ENCODE measurements at places on chromosomes 4 and X. TPM values are rescaled to one million over a fixed set of nuclear protein-coding genes. Genes with fewer than 3 reads are reported as not detected.

DNA sequence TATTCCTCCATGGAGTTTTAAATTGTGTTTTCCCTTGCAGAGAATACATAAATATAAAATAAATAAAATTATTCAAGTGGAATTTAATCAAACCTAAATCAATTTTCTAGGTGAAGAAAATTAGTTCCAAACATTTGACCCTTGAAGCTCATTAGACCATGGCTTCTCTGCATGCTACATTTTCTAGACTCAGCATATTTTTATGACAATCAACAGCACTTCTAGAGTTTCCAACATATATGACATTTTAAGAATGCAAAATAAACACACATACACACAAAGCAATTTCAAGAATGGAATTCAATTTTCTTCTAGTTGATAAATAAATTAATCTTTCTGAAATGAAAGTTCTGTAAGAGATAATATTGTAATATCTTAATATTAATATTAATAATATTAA is 1083.9 kb upstream of the INTU start:
- H3K4me3 ChIP-seq = no peak overlapping the region
- no peaks in the 10 kb centered on the region for H3K27me3 ChIP-seq
- H3K4me1 ChIP-seq = no peaks in the 10 kb centered on the region

DNA sequence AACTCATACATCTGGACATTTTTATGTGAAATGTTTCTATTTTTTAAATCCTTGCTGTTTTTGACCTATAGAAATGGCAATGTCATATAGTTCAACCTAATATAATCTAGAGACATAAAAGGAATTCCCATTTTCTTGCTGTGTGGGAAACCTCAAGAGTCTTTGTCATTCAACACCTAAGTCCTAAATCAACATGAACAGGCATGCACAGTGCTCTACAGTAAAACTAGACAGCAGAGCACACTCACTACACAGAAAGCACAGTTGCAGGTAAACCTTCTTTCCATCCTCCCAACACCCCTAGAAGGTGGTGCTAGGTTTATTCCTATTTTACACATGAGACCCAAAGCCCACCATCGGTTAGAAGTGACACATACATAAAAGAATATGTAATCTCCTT is 79.1 kb upstream of the C1QTNF7 start:
- H3K4me1 ChIP-seq = no peaks in the 10 kb centered on the region
- no peaks in the 10 kb centered on the region for H3K27me3 ChIP-seq
- no peak for DNase-seq

DNA sequence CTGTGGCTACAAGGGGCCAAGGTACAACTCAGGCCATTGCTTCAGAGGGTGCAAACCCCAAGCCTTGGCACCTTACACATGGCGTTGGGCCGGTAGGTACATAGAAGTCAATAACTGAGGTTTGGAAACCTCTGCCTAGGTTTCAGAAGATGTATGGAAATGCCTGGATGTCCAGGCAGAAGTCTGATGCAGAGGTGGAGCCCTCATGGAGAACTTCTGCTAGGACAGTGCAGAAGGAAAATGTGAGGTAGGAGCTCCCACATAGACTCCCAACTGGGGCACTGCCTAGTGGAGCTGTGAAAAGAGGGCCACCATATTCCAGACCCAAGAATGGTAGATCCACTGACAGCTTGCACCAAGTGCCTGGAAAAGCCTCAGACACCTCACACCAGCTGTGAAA is 92.1 kb upstream of the SFRP2 start:
- no peaks in the 10 kb centered on the region for H3K36me3 ChIP-seq
- no peak overlapping the region for H3K27ac ChIP-seq
- no peaks in the 10 kb centered on the region for H3K4me1 ChIP-seq
- H3K4me3 ChIP-seq = no peak overlapping the region
- no peaks in the 10 kb centered on the region for H3K27me3 ChIP-seq

DNA sequence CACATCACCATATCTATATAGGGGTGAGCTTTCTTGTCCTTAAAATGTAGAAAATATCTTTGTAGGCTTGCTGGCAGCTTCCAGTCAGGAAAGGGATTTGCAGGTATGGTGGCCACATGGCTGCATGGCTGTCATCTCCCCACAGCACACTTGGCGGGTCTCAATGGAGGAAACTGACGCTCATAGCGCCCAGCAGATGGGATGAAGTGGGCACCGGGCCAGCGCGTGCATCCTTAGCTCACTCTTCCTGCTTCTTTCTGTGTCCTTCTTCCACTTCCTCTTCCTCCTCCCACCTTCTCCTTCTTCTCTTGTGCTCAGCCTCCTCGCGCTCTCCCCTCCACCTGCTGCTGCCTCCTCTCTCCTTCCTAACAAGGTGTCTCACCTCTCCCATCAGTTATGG is 156.2 kb upstream of the PSAPL1 start:
- no peaks in the 10 kb centered on the region for H3K27me3 ChIP-seq
- no peaks in the 10 kb centered on the region for H3K4me1 ChIP-seq
- no peak for DNase-seq
- H3K4me3 ChIP-seq = no peak overlapping the region

DNA sequence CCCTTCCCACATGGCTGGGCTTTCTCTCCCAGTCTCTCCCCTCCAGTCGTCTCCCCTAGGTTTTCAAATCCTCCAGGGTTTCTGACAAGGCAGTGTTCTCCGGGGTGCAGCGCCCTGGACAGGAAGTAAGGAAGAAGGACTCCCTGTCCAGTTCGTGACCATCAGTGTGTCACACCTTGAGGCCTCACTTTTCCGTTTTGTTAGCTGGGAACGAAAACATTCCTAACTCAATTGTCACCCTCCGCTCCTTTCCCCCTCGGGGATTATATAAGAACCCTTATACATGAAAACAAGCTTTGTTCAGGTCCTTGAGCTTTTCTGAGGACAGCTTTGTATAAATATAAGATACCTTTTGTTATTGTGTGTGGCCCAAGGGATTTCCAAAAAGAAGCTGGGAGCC is 92.1 kb downstream of the KDR start:
- DNase-seq = no peak
- H3K27me3 ChIP-seq = no peaks in the 10 kb centered on the region
- no peaks in the 10 kb centered on the region for H3K4me1 ChIP-seq

GRCh38 chr4:7999279-7999678 is 59.6 kb upstream of the AFAP1 start:
- no peaks in the 10 kb centered on the region for H3K4me1 ChIP-seq
- H3K36me3 ChIP-seq = no peaks in the 10 kb centered on the region
- DNase-seq = no peak
- peaks cover 4% of the 10 kb centered on the region for H3K27me3 ChIP-seq
- no peak overlapping the region for H3K27ac ChIP-seq

USP17L25 gene
- total RNA-seq = not detected

SLITRK4 gene
- total RNA-seq = 0.77 TPM

DNAAF6 gene
- not detected for total RNA-seq
